ENCODE measurements at places on chromosomes 16 and 17. TPM values are rescaled to one million over a fixed set of nuclear protein-coding genes. Genes with fewer than 3 reads are reported as not detected.

- no peak for DNase-seq
Measured at GRCh38 chr16:72300892-72301291, 128.9 kb upstream of the PMFBP1 start.

- no peak for DNase-seq
Measured at GRCh38 chr16:10675216-10675615, 19.5 kb downstream of the TEKT5 start.

DNA sequence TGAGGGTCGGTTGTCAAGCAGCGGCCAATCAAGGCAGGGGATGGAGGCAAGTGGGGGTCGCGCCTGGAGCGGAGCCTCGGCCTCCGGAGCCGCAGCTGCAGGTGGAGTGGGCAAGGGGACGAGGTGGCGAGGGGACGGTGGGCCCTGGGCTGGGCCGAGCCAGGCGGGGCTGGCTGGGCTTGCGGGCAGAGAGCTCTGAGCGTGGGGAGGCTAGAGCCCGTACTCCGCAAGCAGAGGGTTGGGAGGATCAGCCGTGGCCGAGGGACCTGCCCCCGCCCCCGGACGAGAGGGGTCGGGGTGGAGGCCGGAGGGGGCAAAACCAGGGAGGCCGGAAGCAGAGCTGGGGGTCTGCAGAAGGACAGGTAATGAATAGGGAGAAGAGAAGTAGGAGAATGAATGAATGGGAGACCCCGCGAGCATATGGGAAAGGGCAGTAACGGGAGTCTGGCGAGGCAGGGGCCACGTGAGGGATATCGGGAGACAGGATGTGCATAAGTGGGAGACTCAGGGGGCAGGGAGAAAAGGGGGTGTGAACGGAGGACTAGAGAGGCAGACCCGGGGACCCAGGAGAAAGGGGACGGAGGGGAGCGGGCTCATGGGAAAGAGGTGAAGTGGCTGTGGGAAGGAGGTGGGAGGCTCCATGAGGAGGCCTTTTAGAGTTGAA lies at the start of gene KATNB1:
Gene KATNB1 (plus strand): TSS at position 16 of the 664 bp plus-strand sequence. CDS start 1,474 bp downstream, outside the sequence.
- no peak for DNase-seq

DNA sequence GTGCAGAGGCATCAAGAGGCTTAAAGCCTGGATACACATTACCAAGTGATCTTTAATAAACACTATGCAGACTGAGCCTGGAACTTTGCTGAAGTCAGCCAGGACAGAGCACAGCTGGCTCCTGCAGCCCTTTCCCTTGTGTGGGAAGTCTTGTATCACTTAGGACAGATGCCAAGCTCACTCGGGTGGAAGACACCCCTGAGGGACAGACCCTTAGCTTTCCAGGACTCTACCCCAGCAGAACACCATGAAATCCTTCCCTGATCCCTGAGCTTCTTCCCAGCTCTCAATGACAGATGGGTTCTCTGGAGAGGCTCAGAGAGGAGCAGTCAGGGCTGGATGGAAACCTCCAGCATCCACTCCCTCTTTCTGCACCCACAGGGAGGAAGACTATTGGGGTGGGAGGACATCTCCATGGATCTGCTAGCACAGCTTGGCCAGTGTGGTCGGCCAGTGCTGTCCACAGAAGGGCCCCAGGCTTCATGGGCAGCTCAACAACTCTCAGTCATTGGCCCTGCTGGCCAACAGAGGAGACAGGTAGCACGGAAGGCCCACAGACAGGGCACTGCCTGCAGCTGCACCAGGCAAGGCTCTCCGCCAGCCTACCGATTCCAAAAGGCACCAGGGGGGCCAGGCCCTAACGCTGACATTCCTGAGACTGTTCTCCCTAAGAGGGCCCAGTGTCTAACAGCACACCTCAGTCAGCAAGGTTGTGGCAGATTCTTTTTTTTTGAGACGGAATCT lies 15.9 kb downstream of the RAB5C start:
- no peak for DNase-seq

DNA sequence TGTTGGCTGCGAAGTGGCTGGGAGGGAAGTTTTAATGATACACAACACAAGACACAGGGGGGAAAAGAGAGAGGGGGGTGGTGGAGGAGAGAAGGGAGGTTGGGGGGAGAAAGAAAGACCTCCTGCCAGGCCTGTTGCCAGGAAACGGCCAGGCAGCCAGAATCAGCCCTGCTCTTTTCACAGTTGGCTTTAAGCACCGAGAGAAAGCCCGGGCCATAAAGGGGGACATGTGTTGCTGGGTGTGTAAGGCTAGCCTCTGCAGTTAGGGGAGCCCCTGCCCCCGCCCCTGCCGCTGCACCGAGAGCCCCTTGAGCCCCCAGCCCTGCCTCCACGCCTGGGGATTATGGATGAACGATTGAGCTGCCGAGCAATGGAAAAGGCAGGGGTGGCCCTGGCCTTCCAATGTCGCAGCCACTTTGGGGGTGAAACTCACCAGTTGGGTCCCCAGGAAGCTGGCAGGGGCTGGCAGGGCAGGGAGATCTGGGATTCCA lies 13.9 kb upstream of the WNT3 start:
- DNase-seq: no peak

GRCh38 chr17:4982305-4982704 lies 5.2 kb downstream of the CAMTA2 start:
- DNase-seq: no peak

MT1G gene
- not detected for total RNA-seq
